ENCODE measurements at places on chromosomes 3 and 15.

- no peak for DNase-seq
These were observed 271.0 kb upstream of the GADL1 start for GRCh38 chr3:31165399-31165860.

GRCh38 chr3:156251424-156251823, 131.0 kb downstream of the KCNAB1 start:
- no peak for DNase-seq

DNA sequence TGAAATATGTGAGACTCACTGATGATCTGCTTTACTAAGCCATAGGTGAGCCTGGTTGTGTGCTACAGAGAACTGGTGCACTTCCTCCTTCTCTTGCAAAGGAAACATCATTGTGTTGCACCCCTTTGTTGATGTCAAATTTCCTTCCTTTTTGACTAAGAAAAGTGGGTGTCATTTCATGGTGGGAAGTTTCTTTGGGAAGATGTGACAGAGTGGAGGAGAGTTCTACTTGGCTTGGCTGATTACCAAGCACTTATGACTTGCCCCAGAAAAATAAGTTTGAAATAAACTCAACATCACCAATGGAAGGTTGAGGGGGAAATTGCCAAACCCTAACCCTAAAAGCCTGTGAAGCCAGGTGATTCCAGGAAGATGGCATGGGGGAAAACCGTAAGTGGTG, 53.5 kb upstream of the KIF23 start:
- DNase-seq, result no peak

- DNase-seq, result no peak
These were observed 33.6 kb downstream of the SLC6A20 start for GRCh38 chr3:45762647-45763302.

- DNase-seq, result no peak
These were observed 522.6 kb upstream of the PROK2 start for GRCh38 chr3:72307438-72308115.

GRCh38 chr3:58176827-58177489, 33.8 kb downstream of the DNASE1L3 start:
- DNase-seq, result no peak

GRCh38 chr3:138062037-138062436, 52.1 kb downstream of the CLDN18 start:
- DNase-seq, result no peak

GRCh38 chr3:17431004-17431403, 311.4 kb downstream of the TBC1D5 start:
- peak; percentile 25 for DNase-seq
